Breast epithelium (tissue), 4 donors: ENCODE measurements at places on chromosomes 7 and 10. TPM values are rescaled to one million over a fixed set of nuclear protein-coding genes. Genes with fewer than 3 reads are reported as not detected.

- no peaks in the 10 kb centered on the region for H3K27me3 ChIP-seq
- no peaks in the 10 kb centered on the region for H3K4me1 ChIP-seq
- no peak for DNase-seq
- H3K27ac ChIP-seq: no peak overlapping the region
- H3K36me3 ChIP-seq: no peaks in the 10 kb centered on the region
- H3K4me3 ChIP-seq: no peak overlapping the region
Observed at GRCh38 chr10:69648461-69648860, 18.4 kb downstream of the FAM241B start.

Gene ACTR3C
- 5.0 TPM for total RNA-seq

GRCh38 chr10:95513008-95513589 is 48.1 kb downstream of the SORBS1 start:
- no peaks in the 10 kb centered on the region for H3K27me3 ChIP-seq
- DNase-seq: peak; percentile 57
- peaks cover 8% of the 10 kb centered on the region for H3K4me1 ChIP-seq
- peak overlapping the region; percentile 80 for H3K27ac ChIP-seq

DNA sequence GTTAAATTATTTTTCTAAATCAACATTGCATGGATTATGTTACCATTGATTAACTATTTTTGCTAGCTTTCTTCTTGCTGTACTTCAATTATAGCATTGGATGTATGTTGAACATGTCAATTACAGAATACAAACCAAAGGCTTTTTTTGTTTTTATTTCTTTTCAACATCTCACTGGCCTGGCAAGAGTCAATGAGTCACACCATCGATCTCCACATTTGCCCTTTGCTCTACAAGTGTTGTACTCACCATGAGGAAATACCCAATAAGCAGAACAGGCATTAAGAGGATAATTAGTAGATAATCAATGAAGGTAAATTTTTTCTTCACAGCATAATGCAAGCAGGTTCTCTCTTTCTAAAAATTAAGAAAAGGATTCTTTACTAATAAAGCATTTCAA is 23.3 kb downstream of the ANKRD22 start:
- no peaks in the 10 kb centered on the region for H3K27me3 ChIP-seq
- H3K27ac ChIP-seq: no peak overlapping the region
- no peaks in the 10 kb centered on the region for H3K4me1 ChIP-seq
- no peak for DNase-seq
- H3K36me3 ChIP-seq: no peaks in the 10 kb centered on the region

- H3K27me3 ChIP-seq: no peaks in the 10 kb centered on the region
- H3K4me1 ChIP-seq: no peaks in the 10 kb centered on the region
- H3K27ac ChIP-seq: no peak overlapping the region
- H3K36me3 ChIP-seq: no peaks in the 10 kb centered on the region
- no peak overlapping the region for H3K4me3 ChIP-seq
- no peak for DNase-seq
Observed at GRCh38 chr10:83603708-83604107, 535.6 kb upstream of the GHITM start.

GRCh38 chr10:84521013-84521412 is 192.6 kb downstream of the CCSER2 start:
- H3K4me3 ChIP-seq: no peak overlapping the region
- H3K4me1 ChIP-seq: no peaks in the 10 kb centered on the region
- no peak for DNase-seq
- no peak overlapping the region for H3K27ac ChIP-seq
- no peaks in the 10 kb centered on the region for H3K36me3 ChIP-seq

GRCh38 chr7:50531401-50531911 is 33.7 kb downstream of the DDC start:
- no peak for DNase-seq
- no peak overlapping the region for H3K4me3 ChIP-seq
- H3K4me1 ChIP-seq: no peaks in the 10 kb centered on the region
- H3K27ac ChIP-seq: no peak overlapping the region

DNA sequence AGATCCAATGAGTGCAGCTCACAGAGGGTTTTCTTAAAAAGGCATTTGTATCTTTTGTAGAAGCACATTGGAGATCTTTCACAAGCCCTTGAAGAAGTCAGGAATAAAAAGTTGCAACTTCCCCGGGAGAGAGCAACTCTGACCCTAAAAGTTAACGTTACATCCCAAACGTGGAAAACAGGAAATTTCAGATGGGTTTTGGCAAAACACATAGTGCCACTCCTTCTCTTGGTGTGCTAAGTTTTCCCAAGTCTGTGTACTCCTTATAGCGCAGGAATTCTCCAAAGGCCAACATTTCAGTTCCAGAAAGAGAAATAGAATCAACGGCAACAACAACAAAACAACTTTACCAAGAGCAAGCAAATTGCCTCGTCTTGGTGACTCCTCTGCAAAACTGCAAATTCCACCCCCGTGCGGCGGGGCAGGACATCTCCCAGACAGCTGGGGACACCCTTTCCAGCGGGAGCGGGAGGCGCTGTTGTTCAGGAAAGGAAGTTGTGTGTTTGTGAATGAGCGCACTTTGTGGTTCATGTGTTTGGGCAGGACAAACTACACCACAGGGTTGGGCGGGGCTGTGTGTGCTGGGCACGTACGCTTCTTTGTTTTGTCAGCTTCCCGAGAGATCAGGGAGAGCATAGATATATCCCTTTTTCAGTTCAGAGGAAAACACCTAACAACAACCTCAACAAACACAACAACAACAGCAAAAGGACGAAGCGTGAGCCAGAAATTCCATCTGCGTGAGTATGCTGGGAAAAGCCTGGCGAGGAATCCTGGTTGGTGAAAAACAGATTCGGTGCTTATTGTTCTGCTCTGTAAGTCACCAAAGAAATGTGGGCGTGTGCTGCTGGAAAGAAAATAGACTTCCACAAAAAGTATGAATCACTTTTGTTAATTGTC is 294.7 kb upstream of the PITRM1 start:
- H3K36me3 ChIP-seq: no peaks in the 10 kb centered on the region
- H3K27me3 ChIP-seq: no peaks in the 10 kb centered on the region
- H3K4me1 ChIP-seq: peaks cover 17% of the 10 kb centered on the region
- peak overlapping the region; percentile 18 for H3K4me3 ChIP-seq
- peak overlapping the region; percentile 91 for H3K27ac ChIP-seq

DNA sequence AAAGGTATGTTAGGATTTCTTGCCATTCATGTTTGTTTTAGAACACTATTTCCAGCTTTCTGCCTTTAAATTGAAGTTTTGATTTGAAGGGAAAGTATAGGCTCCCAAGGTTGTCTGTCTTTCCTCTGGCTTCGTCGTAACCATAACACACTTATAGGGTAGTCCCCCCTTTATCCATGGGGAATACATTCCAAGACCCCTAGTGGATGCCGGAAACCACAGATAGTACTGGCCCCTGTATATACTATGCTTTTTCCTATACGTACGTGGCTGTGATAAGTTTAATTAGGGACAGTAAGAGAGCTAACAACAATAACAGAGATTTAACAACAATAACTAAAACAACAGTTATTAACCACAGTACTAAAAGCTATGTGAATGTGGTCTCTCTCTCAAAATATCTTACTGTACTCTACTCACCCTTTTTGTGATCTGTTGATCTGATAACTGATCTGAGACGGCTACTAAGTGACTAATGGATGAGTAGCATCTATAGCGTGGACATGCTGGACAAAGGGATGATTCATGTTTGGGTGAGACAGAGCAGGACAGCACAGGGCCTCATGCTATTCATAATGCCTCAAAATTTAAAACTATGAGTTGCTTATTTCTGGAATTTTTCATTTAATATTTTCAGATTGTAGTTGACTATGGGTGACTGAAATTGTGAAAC is 273.1 kb downstream of the AUTS2 start:
- H3K4me3 ChIP-seq: no peak overlapping the region
- no peaks in the 10 kb centered on the region for H3K27me3 ChIP-seq
- H3K27ac ChIP-seq: no peak overlapping the region
- no peaks in the 10 kb centered on the region for H3K4me1 ChIP-seq

DNA sequence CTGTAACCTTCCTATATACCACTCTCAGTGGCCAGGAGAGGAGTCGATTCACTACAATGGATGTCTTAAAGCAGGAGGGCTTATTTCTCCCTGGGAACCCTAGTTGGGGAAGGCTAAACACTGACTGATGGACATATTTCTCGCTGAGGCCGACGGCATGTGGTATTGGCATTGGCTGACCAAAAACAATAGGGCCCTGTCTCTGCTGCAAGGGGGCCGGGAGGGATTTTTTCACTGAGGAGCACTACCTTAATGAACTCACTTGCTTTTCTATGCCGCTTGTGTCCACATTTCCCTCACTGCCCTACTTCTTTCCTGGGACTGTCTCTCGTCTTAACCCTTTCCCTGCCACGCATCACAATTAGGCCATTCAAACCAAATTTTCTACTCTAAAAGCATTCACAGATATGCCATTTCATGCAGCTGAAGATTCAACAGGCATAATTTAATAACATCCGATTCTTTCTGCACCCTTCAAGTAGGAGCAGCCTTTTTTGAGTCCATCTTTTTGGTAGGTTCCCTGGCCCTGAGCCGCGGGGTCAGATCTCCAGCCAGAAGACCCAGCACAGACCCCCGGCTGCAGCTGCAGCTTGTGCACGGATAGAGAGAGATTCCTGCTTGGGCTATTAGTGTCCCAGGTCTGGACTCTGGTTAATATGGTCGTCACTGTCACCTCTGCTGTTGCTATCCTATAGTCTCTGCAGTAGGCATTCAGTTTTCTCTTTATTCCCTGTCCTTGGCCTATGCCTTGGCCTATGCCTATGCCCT is 118.7 kb downstream of the HIPK2 start:
- no peaks in the 10 kb centered on the region for H3K4me1 ChIP-seq
- no peaks in the 10 kb centered on the region for H3K36me3 ChIP-seq
- H3K27ac ChIP-seq: peak overlapping the region; percentile 81
- no peaks in the 10 kb centered on the region for H3K27me3 ChIP-seq
- no peak overlapping the region for H3K4me3 ChIP-seq

DNA sequence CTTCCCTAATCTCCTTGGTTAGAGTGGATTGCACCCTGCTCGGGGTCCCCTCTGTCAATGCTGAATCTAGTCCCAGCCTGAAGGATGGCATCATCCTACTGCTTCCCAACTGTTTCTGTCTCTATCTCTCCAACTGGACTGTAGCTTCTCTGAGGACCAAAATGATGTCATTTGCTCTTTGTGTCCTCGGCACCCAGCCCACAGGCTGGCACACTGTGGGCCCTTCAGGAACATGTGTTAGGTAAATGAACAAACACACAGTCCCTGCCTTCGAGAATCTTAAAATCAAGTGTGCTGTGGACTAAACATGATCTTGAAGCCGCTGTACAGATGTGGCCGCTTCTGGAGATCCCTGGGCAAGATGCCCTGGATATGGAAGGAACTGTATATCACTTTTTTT is 5.0 kb upstream of the CDH23 start:
- H3K4me3 ChIP-seq: no peak overlapping the region
- no peaks in the 10 kb centered on the region for H3K27me3 ChIP-seq
- DNase-seq: no peak
- no peaks in the 10 kb centered on the region for H3K36me3 ChIP-seq

Gene ADIRF
- 1,074 TPM for total RNA-seq

Gene SH2D4B
- 0.16 TPM for total RNA-seq

GRCh38 chr10:126375926-126376554 is 12.2 kb downstream of the ADAM12 start:
- no peak for DNase-seq
- H3K4me1 ChIP-seq: no peaks in the 10 kb centered on the region
- no peaks in the 10 kb centered on the region for H3K27me3 ChIP-seq
- H3K27ac ChIP-seq: no peak overlapping the region
- no peak overlapping the region for H3K4me3 ChIP-seq
- no peaks in the 10 kb centered on the region for H3K36me3 ChIP-seq

- H3K36me3 ChIP-seq: no peaks in the 10 kb centered on the region
- no peak overlapping the region for H3K4me3 ChIP-seq
- H3K4me1 ChIP-seq: no peaks in the 10 kb centered on the region
- H3K27ac ChIP-seq: no peak overlapping the region
- no peak for DNase-seq
- H3K27me3 ChIP-seq: no peaks in the 10 kb centered on the region
Observed at GRCh38 chr7:107838816-107839565, 36.0 kb upstream of the SLC26A3 start.

Gene CCL24
- total RNA-seq: 1.3 TPM

DNA sequence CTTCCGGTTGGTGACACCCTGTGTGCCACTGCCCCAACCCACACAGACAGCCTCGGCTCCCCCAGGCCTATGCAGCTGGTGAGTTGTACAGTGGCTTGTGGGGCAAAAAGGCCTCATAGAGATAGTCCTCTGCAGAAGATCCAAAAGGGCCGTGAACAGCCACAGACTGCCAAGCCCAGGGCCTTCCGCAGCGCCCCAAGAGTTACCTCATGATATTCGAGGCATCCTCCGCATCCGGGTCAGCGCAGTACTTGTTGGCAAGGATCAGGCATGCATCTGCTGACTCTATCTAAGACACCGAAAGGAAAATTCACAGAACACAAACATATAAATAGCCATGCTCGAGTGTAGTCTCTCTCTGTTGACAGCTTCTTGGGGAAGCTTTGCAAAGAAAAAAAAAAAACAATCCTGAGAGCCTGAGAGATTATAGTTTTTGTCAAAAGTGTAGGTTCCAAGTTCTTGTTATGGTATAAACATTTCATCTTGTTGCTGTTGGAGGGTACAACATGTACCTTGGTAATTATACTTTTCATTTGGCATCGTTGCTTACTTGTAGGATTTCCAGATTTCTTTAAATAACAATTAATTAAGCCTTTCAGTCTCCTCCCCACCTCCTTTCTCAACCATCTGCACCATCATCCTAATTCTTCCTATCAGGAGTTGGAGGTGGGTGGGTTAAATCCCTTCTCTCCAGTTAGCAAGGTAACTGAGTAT is 553.0 kb downstream of the KCNMA1 start:
- no peak for DNase-seq
- H3K27ac ChIP-seq: no peak overlapping the region
- no peaks in the 10 kb centered on the region for H3K27me3 ChIP-seq
- H3K4me1 ChIP-seq: no peaks in the 10 kb centered on the region
- H3K36me3 ChIP-seq: no peaks in the 10 kb centered on the region

GRCh38 chr10:79310911-79311573 is 36.2 kb upstream of the PPIF start:
- H3K4me1 ChIP-seq: no peaks in the 10 kb centered on the region
- no peak for DNase-seq
- H3K36me3 ChIP-seq: peaks cover 11% of the 10 kb centered on the region
- no peak overlapping the region for H3K4me3 ChIP-seq
- H3K27ac ChIP-seq: no peak overlapping the region

DNA sequence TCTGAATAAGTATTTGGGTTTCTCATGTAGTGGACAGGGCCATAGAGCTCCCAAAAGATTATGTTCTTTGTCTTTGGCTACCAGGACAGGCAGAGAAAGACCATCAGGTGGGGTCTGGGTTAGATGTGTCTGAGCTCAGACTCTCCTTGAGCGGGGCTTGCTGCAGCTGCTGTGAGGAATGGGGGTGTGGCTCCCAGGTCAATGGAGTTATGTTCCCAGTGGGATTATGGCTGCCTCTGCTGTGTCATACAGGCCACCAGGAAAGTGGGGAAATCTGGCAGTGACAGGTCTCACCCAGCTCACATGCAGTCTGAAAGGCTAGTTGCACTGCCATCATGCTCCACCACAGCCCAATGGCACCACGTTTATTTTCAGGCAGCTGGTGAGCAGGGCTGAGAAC is 97.0 kb upstream of the FERD3L start:
- no peak overlapping the region for H3K27ac ChIP-seq
- H3K4me1 ChIP-seq: no peaks in the 10 kb centered on the region
- H3K4me3 ChIP-seq: no peak overlapping the region
- H3K36me3 ChIP-seq: peaks cover under 1% of the 10 kb centered on the region

Gene MUC12
- 5.2 TPM for total RNA-seq
